ENCODE measurements at places on chromosomes 7 and 10.

- DNase-seq: no peak
These were observed 3.2 kb upstream of the INSIG1 start for GRCh38 chr7:155294511-155294778.

DNA sequence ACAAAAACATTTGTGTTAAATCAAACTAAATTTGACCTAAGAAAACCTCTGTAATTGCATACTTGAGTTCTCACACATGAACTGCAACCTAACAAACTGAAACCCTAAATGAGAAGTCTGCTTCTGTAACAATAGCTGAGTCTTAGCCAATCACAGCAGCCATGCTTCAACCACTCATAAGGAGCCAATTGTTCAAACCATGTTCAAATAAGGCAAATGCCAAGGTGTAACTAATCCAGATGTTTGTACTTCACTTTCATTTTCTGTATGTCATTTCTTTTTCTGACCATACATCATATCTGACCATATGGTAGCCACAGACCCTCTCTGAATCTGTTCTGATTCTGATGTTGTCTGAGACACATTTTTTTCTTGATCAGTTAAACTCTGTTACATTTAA is 47.5 kb upstream of the ANTXRL start:
- DNase-seq: no peak

DNA sequence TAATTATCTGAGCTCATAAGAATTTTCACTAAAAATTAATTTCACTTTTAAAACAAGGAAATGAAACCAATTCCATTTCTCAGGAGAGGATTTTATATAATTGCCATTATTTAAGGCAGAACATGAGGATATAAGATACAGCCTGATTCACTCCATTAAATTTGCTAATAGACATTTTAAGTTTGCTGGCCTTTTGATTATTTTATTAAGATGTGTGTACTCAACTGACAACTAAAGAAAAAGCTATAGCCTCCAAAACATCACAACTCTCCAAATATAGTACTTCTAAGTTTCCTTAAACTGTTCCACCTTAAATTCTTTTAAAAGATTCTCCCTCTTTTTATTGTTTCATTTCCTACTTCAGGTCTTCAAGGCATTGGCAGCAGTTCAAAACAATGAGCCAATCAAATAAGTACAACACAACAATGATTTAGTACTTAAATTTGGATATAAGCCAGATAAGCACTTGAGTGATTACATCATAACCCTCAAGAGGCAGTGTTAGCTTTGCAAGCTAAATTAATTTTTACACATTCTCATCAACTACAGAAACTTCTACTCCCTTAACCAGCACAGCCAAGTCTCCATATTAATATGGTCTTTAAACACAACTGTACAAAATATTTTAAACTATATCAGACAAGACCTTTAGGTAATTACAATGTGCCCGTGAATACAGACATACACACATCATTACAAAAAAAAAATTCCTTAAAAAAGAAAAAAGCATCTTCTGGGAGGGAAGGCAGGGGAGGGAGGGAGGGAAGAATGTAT is 121.8 kb downstream of the KMT2C start:
- DNase-seq: no peak

- DNase-seq: no peak
These were observed 10.3 kb downstream of the CDHR1 start for GRCh38 chr10:84204610-84205009.

GRCh38 chr7:43077285-43077684 is 35.2 kb upstream of the HECW1 start:
- no peak for DNase-seq

DNA sequence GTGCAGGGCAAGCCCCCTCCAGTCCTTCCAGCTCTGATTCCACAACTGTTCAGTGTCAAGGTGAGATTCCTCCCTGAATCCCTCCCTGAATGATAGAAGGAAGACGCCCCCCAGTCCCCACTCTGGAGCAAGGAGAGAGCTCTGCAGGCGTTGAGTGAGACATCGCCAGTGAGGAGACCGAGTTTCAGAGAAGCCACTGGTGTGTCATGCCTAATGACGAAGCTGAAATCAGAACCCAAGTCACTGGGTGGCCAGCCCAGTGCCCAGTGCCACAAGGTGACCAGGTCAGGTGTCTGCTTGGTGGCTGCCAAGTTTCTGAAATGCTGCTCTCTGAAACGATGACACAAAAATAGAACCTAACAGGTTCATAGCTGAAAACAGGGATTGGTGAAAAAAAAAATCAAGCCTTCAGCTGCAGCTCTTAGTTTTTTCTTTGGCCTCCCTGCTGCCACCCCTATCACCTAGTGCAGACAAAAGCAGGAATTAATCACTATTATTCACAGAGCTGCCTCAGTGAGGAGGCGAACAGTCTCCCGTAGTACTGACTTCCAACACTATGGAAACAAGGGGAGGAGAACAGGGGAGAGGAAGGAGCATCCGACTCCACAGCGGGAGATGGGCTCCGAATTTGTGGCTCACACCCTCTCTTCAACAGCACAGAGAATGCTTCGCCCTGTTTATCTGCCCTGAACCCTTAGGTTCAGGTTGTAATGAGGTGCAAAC is 153.5 kb downstream of the ARHGAP12 start:
- no peak for DNase-seq

All from GOT3 (cell line).